GM20000 (cell line): ENCODE measurements at places on chromosomes 3 and 15.

- no peak for DNase-seq
Observed at GRCh38 chr3:10443272-10444109, 61.9 kb downstream of the ATP2B2 start.

DNA sequence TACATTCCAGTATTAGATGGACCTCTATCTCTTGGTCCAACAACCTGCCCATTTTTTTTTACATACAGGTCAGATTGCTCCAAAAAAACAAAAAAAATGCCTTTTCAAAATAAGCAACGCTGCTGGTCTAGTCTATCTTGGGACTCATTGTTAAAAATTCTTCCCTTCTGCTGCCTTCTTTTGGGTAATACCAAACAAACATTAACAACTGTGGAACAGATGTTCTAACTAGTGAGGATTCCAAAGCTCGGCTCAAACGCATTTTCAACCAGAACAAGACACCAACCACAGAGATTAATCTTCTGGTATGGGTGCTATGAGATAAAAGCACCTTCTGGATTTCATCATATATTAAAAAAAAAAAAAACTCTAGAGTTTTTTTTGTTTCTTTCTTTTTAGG, 24.7 kb downstream of the ARHGAP31 start:
- no peak for DNase-seq

DNA sequence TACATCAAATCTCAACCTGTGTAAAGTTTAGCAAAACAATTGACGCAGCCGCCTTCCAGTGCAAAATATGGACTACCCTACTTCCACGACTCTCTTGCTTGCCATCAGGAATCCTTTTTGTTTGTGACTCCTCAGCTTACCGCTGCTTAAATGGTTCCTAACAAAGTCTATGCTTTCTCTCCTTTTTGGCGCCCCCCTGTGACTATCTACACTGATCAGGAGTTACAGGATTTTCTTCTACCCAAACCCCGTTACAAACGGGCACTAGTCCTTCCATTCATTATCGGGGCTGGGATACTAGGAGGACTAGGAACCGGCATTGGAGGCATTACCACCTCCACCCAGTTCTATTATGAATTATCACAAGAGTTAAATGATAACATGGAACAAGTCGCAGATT, 184.0 kb downstream of the IGSF11 start:
- no peak for DNase-seq

DNA sequence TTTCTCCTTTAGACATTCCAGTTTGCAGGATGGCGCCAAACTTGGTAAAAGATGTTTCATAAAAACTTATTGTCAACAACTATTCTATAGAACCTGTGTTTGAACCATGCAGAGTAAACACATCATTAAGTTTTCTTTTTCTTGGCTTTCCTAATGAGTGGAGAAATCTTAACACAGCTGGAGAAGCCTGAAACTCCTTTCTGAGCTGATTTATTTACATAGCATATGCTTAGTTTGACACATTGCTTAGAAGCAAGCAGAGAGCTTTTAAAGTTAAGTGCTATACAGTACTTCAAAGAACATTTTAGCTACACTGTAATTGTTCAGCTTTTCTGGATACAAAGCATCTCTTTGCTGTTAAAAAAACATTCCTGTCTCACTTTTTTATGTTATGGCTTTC, 61.0 kb upstream of the PAQR5 start:
- DNase-seq: no peak

- no peak for DNase-seq
Observed at GRCh38 chr3:123297627-123297899, 95.8 kb downstream of the SEC22A start.

GRCh38 chr3:109188741-109189140, 52.2 kb downstream of the C3orf85 start:
- no peak for DNase-seq

DNA sequence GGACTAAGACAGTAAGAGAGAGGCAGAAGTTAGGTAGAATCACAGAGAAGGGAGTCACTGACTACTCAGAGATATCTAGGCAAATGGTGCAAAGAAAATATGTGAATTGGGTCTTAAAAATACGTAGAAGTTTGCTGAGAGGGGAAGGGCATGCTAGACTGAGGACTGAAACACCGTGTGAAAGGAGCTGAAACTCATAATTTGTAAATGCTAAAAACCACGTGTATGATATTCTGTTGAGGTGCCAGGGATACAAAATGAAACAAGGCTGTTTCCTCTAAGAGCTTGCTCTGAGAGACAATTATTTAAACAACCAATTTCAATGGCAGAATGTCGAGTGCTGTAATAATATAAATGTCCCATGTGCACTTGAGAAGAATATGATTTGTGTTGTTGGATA, 47.2 kb downstream of the NCK1 start:
- DNase-seq: no peak

- no peak for DNase-seq
Observed at GRCh38 chr3:141945726-141946485, 69.5 kb downstream of the ATP1B3 start.

DNA sequence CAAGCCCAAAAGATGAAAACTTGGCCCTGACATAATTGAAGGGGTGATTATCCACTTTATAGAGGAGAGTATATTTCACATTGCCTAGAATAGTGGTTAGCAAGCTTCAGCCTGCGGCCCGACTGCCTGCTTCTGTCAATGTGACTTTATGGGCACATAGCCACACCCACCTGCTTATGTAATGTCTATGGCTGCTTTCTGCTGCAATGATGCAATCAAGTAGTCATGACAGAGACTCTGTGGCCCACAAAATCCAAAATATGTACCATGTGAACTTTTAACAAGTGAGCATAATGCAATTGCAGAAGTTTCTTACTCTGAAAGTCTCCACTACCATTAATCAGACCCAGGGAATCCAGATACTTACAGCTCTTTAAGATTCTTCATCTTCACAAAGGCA, 103.1 kb downstream of the LRIG1 start:
- no peak for DNase-seq
